ENCODE measurements at places on chromosomes 13 and 19. TPM values are rescaled to one million over a fixed set of nuclear protein-coding genes. Genes with fewer than 3 reads are reported as not detected.

KLC3 gene
- 0.18 TPM for total RNA-seq

DNA sequence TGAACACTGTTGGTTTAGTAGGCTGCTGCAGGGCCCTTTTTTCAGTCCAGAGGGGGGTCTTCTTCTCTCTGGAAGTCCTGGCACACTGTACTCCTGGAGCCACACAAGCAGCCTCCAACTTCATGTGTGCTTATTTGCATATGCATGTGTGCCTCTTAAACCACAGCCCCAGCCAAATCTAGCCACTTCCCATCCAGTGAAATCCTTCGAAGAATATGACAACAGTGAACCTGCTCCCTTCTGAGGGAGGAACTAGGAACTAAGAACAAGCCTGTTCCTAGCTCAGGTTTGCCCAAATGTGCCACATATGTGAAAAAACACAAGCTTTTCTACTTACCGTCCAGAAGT lies 348.5 kb downstream of the FOXO1 start:
- H3K4me1 ChIP-seq: no peaks in the 10 kb centered on the region
- H3K4me3 ChIP-seq: no peak overlapping the region
- DNase-seq: no peak
- H3K36me3 ChIP-seq: no peaks in the 10 kb centered on the region
- H3K27me3 ChIP-seq: no peaks in the 10 kb centered on the region
- H3K27ac ChIP-seq: no peak overlapping the region

- 0 out of 2 replicates have a peak, but pooled peaks cover 1% of the 10 kb centered on the region for H3K4me1 ChIP-seq
- peak; percentile 57 for DNase-seq
- no peak overlapping the region for H3K4me3 ChIP-seq
- peaks cover 57% of the 10 kb centered on the region for H3K36me3 ChIP-seq
- H3K27ac ChIP-seq: no peak overlapping the region
Observed at GRCh38 chr19:43743059-43743458, 11.7 kb downstream of the SMG9 start.

DNA sequence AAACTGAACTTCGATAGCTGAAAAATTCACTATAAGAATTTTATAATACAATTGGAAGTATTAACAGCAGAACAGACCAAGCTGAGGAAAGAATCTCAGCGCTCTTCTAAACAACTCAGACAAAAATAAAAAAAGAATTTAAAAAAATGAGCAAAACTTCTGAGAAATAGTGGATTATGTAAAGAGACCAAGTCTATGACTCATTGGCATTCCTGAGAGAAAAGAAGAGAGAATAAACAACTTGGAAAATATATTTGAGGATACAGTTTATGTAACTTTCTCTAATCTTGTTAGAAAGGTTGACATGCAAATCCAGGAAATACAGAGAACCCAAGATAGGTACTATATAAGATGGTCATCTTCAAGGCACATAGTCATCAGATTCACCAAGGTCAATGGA lies 25.4 kb downstream of the SLC25A15 start:
- DNase-seq: peak; percentile 31
- H3K4me3 ChIP-seq: no peak overlapping the region
- peaks cover 2% of the 10 kb centered on the region for H3K4me1 ChIP-seq
- H3K27me3 ChIP-seq: no peaks in the 10 kb centered on the region

- no peak overlapping the region for H3K27ac ChIP-seq
- no peaks in the 10 kb centered on the region for H3K27me3 ChIP-seq
- no peaks in the 10 kb centered on the region for H3K4me1 ChIP-seq
- no peak overlapping the region for H3K4me3 ChIP-seq
- peak; percentile 54 for DNase-seq
Observed at GRCh38 chr13:104773775-104774174, 1707.6 kb upstream of the SLC10A2 start.

DNA sequence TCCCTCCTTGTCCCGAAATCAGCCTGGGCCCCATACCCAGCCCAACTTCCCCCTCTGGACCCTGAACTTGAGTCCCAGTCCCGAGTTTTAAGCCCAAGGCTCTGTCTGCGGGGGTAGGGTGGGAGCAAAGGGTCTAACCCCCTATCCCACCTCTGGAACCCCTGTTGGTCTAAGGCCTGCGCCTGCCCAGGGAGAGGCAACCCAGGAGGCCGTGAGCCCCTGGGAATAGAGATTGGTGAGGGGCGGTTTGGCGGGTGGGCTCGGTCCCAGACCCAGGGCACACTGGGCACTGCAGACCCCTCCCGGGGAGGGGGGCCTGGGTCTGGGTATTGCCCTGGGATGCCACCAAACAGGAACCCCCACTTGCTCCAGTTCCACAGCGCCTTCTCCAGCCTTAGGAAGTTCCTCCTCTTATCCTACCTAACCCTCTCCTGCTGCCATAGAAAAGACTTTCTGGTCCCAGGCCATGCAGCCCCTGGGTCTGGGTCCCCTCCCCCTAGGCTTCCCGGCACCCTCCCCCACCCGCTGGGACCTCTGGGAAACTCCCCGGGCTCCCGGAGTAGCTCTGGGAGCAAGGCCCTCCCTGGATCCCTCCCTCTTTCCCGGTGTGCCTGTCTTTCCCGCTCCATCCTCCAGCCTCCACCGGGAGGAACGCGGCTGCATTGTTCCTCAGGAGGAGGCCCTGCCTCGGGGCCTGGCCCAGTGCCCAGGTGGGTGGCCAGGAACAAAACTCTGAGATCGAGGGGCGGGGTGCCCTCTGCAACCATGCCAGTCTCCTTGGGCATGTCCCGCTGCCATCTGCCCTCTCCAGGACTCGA lies 33.6 kb upstream of the NANOS3 start:
- H3K36me3 ChIP-seq: peaks cover 7% of the 10 kb centered on the region
- peaks cover 32% of the 10 kb centered on the region for H3K4me1 ChIP-seq
- peak; percentile 47 for DNase-seq
